ENCODE measurements at places on chromosomes 2 and 18.
A peak's percentile ranks its signal among the peaks of the same experiment; 100 is the strongest.

- no peak for DNase-seq
Measured at GRCh38 chr2:46704593-46704992, 211.0 kb downstream of the MCFD2 start.

DNA sequence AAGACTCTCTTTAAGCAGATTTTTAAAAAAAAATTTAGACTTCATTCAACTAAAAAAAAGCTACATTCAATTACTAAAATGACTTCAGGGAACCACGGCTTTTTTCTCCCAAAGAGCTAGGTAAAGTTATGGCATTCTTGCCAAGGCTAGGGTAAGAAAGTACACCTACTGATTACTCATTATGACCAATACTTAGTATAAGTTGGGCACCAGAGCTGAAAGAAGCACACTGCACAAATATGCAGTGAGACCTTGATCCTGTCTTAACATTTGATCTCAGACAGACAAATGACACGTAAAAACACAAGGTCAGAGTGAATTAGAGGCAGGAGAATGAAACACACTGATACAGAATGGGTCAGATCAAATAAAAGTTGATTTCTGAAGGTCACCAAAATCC, 88.7 kb downstream of the THADA start:
- no peak for DNase-seq

DNA sequence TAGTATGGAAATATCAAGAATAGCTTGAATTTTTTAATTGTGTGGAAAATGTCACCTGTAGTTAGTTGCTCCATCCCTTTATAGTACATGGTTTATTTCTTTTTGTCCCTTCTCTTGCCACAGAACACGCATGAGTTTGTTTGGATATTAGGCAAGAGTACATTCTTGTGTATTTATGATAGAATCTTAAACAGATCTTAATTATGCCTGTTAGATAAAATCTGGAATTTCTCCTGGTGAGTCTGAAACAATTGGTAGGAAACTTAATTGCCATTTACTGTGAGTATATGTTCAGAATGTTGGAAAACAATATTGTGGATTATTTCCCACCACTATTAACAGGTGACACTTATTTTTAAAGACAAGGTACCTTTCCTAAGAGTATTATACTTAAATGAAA, 30.2 kb upstream of the CABYR start:
- no peak for DNase-seq

DNA sequence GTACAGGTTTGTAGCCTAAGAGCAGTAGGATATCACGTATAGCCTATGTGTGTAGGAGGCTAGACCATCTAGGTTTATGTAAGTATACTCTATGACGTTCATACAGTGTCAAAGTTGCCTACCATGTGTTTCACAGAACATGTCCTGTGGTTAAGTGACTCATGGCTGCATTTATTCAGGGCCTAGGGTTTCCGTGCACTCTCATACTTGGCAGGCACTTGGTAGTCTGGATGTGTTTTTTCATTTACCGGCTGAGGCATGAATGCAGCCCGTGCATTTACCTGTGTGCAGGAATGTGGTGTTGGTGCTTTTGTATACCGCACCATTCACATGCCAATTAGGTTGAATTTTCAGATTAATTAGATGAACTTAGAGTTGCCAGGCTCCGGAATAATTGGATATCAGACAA, 43.4 kb downstream of the MYL12B start:
- DNase-seq, result peak; percentile 66

DNA sequence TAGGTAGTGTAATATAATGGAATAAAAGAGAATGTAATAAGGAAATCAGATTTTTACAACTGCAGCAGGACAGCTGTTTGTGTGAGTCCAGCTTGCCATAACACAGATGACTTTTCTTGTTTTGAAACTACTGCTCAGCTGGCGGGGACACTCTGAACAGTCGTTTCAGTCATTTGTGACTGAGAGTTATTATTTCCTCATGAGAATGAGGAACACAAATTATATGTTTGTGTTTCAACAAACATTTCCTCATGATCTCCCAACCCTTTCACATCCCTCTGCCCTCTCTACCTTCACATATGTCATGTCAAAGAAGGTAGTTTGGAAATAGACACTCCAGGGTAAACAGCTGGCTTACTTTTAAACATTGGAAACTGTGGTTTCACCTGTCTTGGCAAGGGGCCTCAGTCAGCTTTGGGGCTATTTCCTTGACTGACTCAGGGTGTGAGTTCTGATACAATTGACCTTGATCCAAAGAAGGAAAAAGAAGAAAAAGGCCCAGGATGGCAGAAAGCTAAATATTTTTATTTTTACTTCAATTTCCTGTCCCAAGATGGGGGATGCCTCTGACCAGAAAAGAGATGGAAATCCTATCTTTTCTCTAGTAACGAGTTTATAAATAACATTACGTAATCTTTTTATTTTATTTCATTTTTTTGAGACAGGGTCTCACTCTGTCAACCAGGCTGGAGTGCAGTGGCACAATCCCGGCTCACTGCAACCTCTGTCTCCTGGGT, 593 bp downstream of the SP140L start:
- DNase-seq, result no peak

GRCh38 chr18:54828281-54828881, at the start of gene RAB27B:
RAB27B (plus strand) TSS chr18:54828477; CDS start chr18:54877586, 49,109 bp downstream.
- DNase-seq, result peak; percentile 91

GRCh38 chr2:67318993-67319481, 78.1 kb upstream of the ETAA1 start:
- DNase-seq, result no peak

DNA sequence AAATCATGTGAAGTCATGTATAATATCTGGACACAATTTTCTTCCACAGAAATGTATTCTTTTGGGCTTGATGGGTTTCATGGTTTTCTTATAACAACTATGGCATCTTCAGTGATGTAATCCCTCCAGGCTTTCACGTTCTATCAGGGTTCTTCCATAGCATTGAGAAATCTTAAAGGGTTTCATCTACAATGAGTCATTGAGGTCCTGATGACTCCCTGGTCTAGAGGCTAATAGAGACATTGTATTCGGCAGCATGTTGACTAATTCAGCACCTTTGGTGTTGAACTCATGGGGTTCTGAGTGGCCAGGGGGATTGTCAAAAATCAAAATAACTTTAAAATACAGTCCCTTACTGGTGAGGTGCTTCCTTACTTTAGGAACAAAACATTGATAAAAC, 614.0 kb upstream of the CRIM1 start:
- no peak for DNase-seq

- DNase-seq, result no peak
Measured at GRCh38 chr2:86747711-86748639, 27.9 kb downstream of the RMND5A start.

All from prostate gland (tissue), 2 donors.